ENCODE measurements at places on chromosomes 5 and 9. TPM values are rescaled to one million over a fixed set of nuclear protein-coding genes. Genes with fewer than 3 reads are reported as not detected.

GRCh38 chr9:100213730-100214477 lies 114.9 kb downstream of the INVS start:
- no peak for DNase-seq

GRCh38 chr9:84748112-84748511 lies 78.6 kb downstream of the NTRK2 start:
- DNase-seq = no peak

- DNase-seq = no peak
Observed at GRCh38 chr5:143174714-143175398, 228.6 kb downstream of the NR3C1 start.

DNA sequence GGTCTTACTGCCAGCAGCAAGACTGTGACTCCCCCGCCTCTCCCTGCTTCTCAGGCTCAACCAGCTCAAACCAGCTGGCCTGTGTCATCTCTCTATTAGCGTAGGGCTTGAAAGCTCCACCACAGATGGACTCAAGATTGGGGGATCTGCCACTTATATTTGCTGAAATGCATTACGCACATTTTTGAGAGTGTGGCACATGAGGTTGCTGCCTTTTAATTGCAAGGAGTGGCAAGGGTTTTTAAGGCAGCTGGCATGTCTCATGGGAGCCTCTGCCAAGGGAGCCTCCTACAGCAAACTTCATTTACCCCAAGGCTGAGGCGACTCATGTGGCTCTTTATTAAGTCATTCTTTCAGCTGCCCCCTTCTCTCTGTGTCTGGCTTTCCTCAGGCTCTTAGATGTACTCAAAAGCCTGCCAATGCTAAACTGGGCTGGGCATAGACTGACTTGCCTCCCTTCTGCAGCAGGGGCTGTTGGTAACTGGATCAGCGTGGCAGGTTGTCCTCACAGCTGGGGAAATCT lies 219.3 kb downstream of the SMARCA2 start:
- DNase-seq = no peak

NDOR1 gene
- total RNA-seq = 40.3 TPM

SEMA4D gene
- 60.5 TPM for total RNA-seq

Data from WTC11 (cell line).